Fibroblast of mammary gland (primary cell): ENCODE measurements at places on chromosomes 16 and 17.

GRCh38 chr16:88634994-88635670 lies 3.2 kb upstream of the IL17C start:
- DNase-seq: no peak

GRCh38 chr17:35082073-35082657 lies 18.7 kb upstream of the RFFL start:
- DNase-seq: peak; percentile 89

- peak; percentile 99 for DNase-seq
These were observed 43.1 kb downstream of the PIK3R5 start for GRCh38 chr17:8922451-8922850.

- no peak for DNase-seq
These were observed 170.7 kb downstream of the SEC14L1 start for GRCh38 chr17:77311371-77311981.
